Neural crest cell (in vitro differentiated cells): ENCODE measurements at places on chromosomes 11 and 22.

- DNase-seq, result no peak
These were observed 24.5 kb downstream of the FAM227A start for GRCh38 chr22:38631724-38632123.

- DNase-seq, result no peak
These were observed 51.7 kb downstream of the PPP2R1B start for GRCh38 chr11:111714522-111714921.

- no peak for DNase-seq
These were observed 8.9 kb upstream of the AQP11 start for GRCh38 chr11:77580712-77581337.

DNA sequence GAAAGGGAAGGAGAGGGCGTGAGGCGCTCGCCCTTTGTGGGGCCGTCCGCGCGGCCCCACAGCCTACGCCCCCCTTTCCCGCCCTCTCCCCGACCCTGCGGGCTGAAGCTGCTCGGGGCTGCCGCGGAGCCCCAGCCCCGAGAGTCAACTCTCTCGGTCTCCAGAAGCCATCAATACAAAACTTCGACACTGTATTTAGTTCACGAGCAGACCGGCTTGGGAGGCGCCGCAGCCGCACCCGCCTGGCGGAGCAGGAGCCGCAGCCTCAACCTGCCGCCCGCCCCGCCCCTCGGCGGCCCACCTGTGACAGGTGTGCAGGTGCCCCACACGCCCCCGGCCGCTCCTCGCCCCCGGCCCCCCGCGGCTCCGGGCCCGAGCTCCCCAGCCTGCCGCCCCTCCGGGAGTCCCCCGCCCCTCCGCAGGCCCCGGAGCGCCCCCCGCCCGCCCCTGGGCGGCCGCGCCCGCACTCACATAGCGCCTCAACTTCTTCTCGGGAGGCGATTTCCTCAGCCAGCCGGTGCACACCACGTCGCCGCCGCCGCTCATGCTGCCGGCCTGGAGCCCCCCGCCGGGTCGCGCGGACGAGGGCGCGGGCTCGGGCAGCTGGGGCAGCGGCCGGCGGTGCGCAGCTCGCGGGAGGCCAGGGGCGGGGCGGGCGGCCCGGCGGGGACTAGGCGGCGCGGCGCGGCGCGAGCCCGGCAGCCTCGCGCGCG is at the start of gene GAB2:
Gene GAB2 (minus strand): TSS at position 646 of the 713 bp plus-strand sequence. CDS start 100 bp downstream, at position 546.
- no peak for DNase-seq

DNA sequence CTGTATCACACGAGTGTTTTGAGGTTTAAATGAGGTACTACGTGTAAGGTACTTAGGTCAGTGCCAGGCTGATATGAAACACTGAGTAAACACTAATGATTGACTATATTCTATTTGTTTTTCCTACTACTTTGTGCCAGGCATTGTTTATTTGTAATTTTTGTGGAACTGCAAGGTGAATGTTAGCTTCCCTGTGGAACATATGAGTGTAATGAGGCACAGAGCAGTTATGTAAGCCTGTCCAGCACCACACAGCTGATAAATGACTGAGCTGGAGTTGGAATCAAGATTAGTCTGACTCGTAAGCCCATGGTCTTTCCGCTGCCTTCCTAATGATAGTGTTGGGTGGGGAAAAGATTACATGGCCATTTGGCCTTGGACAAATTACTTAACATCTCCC is 5.9 kb downstream of the SLC37A2 start:
- DNase-seq, result no peak

DNA sequence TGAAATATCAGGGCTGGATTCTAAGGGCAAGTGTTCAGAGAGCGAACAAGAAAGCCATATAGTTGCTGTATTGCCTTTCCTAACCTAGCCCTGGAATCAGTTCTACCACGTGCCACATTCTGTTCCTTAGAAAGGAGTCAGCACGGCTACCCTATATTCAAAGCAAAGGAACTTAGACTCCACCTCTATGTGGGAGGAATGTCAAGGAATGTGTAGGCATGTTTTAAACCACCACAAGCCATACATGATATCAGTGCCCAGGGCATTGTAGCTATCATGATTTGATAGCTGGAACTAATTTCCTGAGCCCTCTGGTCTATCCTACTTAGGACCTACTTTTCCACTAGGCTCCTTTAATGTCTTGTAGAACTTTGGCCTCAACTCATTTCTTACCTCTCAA is 2.5 kb upstream of the EIF4ENIF1 start:
- DNase-seq, result no peak

GRCh38 chr11:128424851-128425285 is 162.5 kb downstream of the ETS1 start:
- DNase-seq, result no peak
